ENCODE measurements at places on chromosomes 1 and 21. TPM values are rescaled to one million over a fixed set of nuclear protein-coding genes. Genes with fewer than 3 reads are reported as not detected.

The CRYAA gene
- total RNA-seq, result 0.84 TPM

The THAP3 gene
- 8.7 TPM for total RNA-seq

The STMN1 gene
- total RNA-seq, result 0.75 TPM

The KRTAP7-1 gene
- not detected for total RNA-seq

The EPHA10 gene
- total RNA-seq, result under 0.01 TPM

The KCNA3 gene
- 0.23 TPM for total RNA-seq

The RIMKLA gene
- 0.08 TPM for total RNA-seq

The RXFP4 gene
- not detected for total RNA-seq

The GPR161 gene
- total RNA-seq, result 1.1 TPM

The CD58 gene
- total RNA-seq, result 30.2 TPM
